ENCODE measurements at places on chromosomes 12 and 14. TPM values are rescaled to one million over a fixed set of nuclear protein-coding genes. Genes with fewer than 3 reads are reported as not detected.

DNA sequence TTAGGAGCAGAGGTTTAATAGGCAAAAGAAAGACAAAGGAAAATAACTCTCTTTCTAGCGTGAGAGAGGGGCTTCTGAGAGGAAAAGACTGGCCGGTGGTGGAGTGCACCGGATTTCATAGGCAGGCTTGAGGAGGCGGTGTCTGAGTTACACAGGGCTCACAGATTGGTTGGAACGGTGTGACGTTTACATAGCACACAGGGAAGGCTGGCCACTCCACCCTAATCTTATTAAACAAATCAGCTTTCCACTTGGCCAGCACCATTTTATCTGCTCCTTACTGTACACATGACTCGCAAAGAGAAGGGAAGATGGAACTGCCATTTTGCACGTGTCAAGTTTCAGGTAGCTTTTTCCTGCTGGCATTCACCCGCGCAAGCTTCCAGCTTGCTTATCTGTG is 587.7 kb downstream of the RPL10L start:
- DNase-seq: peak; percentile 64

- DNase-seq: no peak
These were observed 280.6 kb upstream of the PWP1 start for GRCh38 chr12:107404981-107405380.

DNA sequence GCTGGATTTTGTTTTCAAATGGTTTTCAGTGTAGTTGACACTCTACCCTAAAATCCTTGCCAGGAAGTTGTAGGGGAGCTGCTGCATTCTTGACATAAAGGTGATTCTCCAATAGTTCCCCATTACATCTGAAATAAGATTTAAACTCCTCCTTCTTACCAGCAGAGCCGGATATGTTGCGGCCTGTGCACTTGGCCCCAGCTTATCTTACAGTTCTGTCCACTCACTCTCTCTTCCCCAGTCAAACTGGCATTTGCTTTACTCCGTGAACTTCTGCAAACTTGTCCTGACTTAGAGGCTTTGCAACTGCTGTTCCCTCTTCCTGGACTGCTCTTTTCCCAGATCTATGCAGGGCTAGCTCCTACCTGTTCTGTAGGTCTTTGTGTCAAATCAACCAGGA is 929.5 kb downstream of the VRK1 start:
- no peak for DNase-seq

- DNase-seq: no peak
These were observed 182.8 kb downstream of the SLC5A8 start for GRCh38 chr12:101027200-101027599.

DNA sequence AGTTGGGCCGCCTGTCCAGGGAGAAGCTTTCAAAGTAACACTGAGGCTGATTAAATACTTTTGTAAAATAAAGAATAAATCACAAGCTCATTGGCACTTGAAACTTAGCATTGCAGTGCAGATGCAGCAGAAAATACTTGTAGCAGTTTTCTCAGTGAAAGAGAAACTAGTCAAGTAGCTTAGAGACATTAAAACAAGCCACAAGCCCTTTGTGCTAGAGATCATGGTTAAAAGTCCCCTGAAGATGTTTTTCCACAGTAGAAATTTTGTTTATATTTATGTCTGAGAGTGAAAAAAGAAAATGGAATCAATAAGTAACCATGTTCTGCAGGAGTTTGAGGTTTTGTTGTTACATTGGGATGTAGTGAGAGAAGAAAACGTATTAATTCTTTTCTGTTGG is 5.9 kb downstream of the PSEN1 start:
- DNase-seq: no peak

- DNase-seq: no peak
These were observed 81.0 kb downstream of the NTS start for GRCh38 chr12:85955127-85955526.

The ITPR2 gene
- total RNA-seq: 20.9 TPM

DNA sequence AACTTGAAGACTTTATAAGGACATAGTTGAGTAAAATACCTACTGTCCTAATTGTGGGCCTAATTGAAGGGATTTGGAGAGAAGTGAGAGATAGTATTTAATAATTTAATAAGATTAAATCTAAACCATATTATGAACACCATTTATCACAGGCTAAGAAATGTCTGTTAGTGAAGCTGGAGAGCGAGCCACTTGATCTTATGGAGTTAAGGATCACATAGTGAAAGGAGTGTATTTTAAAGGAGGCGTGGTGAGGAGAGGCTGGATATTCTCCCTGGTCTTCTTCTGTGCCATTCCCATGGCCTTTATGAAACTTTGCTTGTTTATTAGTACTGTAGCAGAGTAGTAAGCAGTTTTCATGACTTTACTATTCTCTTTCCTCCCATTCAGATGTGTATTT is 172.4 kb downstream of the TRHDE start:
- DNase-seq: no peak

- DNase-seq: no peak
These were observed 1701.5 kb upstream of the FLRT2 start for GRCh38 chr14:83828406-83828805.

DNA sequence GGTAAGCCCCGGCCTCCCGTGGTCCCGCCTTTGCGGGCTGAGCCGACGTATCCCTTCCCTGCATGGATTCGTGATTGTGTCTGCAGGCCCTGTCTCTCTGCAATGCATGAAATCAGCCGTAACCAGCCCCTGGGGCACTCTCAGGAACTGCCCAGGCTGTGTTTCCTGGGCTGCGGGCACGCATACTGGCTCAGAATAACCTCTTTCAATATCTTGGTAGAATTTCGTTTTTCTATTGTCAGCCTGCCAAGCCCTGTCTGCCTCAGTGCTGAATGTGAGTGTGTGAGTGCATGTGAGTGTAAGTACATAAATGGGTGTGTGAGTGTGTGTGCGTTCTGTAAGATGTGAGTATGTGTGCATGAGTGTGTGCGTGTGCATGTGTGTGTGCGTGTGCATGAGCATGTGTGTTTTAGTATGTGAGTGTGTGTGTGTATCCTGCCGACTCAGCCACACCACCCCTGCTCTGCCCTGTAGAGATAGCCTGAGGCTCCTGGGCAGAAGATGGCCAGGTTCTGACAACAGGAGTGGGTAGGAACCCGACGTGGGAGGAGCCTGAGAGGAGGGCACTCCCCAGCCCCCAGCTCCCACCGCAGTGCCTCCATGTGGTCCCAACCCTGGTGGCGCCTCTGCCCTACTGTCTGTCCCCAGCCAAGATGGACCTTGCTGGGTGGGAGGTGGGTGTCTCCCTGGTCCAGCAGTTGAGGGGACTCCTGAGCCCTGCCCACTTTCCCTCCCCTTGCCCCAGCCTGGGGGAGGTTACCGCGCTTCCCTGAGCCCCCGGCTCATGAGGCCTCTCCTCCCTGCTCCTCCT is 268.8 kb downstream of the ADGRD1 start:
- no peak for DNase-seq

The RNASE1 gene
- 171 TPM for total RNA-seq

Measured in cardiac septum (tissue), 1 donor.